ENCODE measurements at places on chromosomes 12 and 14.
A peak's percentile ranks its signal among the peaks of the same experiment; 100 is the strongest.

GRCh38 chr12:26062566-26062965 lies 62.3 kb downstream of the BHLHE41 start:
- DNase-seq: no peak

- DNase-seq: no peak
Measured at GRCh38 chr14:92564344-92565039, 50.9 kb downstream of the RIN3 start.

DNA sequence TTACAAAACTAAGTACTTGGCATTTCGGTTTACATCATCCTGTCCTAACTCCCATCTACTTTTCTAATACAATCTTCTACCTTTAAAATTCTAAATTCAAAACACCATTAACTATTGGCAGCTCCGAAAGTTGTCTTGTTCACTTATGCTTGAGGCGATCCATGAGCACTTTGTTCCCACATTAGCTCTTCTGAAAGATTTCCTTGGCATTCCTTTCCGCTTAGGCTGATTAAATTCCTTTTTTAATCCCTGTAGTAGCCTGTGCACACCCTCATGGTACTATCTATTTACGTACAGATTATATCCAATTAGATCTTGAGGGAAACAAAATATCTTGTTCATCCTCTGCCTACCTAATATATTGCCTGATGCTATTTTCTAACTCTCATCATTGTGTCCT lies 480.7 kb downstream of the PRKD1 start:
- DNase-seq: no peak

DNA sequence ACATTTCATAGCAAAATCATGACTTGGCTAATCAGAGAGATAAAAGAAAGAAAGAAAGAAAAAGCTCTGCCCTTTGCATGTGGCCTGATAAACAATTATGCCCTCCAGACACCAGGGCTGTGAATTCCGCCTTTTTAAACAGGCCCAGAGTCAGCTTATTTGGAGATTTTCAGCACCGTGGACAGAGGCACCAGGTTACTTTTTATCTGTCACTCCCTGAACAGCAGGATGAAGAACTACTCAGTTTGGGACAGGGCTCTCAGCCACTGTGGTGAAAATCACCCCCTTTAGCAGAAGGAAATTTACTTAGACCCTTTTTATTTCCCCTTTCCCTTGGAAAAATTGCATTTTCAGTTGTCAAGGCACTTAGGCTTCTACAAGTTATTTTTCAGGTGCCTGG lies 359.9 kb downstream of the NRXN3 start:
- DNase-seq: no peak

- no peak for DNase-seq
Measured at GRCh38 chr14:77649326-77649725, 32.9 kb upstream of the SPTLC2 start.

DNA sequence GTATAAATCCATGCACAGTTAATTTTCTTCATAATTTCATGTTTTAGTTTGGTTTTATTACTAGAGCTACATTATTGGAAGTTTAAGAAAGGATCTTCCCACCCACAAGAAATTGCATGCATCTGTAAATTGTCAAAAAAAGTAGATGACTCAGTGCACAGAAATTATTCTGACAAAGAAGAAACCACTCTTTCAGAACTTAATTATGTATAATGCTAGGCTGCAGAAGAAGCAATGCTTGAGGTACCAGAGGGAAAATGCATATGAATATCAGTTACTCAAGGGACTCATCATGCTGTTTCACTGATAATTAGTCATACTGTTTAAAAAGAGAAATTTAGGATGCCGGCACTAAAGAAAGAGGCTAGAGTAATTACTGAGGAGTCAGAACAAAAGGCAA lies 147.0 kb downstream of the SLC16A7 start:
- DNase-seq: no peak

DNA sequence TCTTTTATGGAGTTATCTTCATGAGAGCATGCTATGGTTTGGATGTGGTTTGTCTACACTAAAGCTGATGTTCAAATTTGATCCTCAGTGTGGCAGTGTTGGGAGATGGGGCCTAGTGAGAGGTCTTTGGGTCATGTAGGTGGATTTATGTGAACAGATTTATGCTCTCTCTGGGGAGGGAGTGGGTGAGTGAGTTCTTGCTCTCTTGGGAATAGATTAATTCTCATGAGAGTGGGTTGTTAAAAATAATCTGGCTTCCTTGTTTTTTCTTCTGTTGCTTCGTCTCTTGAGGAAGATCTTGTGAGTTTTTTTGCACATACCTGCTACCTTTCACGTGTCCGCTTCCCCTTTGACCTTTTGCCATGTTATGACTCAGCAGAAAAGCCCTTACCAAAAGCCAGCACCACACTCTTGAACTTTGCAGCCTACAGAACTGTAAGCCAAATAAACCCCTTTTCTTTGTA lies 20.5 kb downstream of the DERA start:
- DNase-seq: peak; percentile 29

GRCh38 chr12:109718390-109718789 lies 4.8 kb downstream of the FAM222A start:
- DNase-seq: peak; percentile 72

DNA sequence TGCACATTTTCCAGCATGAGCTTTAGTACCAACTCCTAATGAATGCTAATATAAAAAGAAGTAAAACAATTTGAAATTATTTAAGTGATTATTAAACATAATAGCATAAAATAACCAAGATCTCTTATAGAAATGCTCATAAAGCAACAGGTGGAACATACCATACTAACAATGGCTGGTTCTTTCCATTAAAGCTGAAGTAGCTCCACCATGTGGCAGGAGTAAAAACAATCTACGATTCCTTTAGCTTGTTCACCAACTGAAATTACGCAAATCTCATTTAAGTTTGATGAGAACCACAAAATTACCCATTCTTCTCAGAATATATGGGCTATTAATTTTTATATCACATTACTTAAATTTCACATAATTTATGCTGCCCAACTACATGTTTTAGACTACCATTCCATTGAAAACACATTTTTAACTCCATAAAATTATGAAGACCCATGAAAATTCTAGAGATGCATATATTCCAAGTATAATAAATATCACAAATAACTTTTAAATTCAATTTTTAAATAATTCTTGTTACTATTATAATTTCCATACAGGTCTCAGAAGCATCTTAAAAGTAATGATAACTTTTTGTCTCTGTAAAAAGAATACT lies 213.6 kb downstream of the DAD1 start:
- no peak for DNase-seq

DNA sequence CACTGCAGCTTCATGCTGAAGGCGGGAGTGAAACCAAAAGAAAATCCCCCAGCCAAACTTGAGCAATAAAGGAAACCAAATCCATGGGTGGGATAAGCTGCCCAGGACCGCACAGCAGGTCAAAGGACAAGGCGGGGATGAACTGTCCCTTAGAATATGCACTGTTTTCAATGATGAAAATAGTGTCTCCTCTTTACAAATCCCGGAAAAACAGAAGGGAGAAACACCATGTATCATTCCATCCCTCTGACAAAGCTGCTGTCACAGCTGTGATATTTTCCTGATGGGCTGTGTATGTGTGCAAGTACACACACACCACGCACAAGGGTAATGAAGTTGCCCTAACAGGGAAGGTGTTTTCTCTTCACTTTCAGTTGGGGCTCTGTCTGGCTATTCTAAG lies 70.3 kb downstream of the ACTN1 start:
- DNase-seq: no peak

GRCh38 chr12:123229051-123229450 lies 3.9 kb downstream of the MPHOSPH9 start:
- no peak for DNase-seq

DNA sequence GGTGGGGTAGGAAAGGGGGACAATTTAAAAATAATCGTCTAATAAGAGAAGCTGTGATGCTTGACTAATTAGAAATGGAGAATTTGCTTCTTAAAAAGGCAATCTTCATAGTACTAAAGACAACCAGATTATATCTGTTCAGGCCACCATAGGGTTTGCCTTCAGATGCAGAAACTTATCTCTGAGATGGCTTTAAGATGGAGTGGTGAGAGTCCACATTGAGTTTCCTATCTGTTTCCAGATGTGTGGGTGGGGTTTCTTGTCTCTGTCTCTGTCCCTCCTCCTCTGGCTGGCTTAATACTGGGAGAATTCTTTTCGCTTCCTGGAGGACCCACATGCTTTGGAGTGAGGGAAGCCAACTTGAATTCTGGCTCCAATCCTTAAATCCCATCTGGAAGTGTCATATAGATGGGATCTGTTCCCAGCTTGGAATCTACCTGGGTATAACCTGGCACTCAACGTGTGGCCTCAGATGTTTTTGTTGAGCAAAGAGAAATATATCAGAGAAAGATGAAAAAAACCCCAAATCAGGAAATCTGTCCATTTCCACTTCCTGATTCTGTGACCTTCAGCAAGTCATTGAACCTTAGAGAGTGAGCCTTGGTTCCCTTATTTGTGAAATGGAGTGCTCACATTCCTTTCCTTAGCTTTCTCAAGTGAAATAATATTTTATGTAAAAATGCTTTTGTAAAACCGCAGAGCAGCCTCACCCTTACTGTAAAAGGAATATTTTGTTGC lies 66.4 kb downstream of the CHST11 start:
- DNase-seq: no peak
